GM12864 (cell line): ENCODE measurements at places on chromosomes 7 and 10.

- DNase-seq = no peak
Measured at GRCh38 chr10:128614016-128614605, 487.9 kb upstream of the MKI67 start.

DNA sequence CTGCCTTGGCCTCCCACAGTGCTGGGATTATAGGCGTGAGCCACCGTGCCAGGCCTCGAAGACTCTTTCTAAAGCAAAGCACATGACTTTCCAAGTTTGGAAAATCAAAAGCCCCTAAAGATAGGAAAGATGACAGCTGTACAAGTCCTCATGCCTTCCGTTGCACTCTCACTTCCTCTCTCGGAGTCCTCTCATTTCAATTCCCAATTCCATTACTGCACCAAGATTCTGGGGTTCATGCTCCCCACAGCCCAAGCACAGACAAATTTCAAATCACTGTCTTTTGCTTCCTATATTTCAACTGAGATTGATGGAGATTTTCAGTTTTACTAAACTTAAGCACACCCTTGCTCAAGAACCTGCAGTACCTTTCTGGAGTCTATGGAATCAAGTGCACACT, 10.9 kb upstream of the PLAU start:
- DNase-seq = no peak

GRCh38 chr10:1860351-1860750, 123.0 kb upstream of the ADARB2 start:
- no peak for DNase-seq

DNA sequence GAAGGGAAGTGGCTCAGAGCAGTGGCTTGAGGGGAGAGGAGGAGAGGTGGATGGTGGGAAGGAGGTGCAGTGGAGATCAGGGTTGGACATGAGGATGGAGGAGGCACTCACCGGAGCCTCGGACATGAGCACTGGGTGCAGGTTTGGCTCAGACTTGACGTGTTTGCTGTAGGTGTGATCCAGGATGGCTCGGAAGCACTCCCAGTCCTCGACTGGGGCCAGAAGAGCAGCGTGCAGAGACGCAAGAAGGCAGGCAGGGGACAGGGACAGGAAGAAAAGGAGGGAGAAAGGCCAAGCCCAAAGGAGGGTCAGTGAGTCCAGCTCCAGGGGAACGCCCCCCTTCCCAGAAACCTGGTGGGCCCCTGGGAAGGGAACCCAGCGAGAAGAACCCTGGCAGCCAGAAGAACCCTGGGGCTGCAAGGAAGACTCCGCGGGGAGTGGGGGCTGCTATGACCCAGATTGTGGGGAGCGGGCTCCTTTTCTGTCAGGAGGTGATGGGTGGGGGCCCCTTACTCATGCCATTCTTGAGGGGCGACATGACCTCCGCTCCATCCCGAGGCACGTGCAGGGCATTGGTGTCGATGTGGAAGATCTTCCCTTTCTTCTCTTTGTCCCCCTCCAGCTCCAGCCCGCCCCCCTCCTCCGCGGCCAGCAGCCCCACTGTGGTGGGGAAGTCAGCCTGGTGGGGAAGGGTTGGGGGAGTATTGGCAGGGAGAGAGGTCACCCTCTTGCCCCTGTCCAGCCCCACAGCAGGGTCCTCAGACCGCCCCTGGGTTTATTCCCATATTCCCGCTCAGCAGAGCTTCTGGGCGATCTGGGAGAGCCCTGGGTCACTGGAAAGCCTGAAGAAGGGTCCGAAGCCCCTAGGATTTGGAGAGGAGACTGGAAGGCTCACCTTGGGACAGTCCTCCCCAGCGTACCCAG, 1.1 kb downstream of the ACTL6B start:
- DNase-seq = no peak

DNA sequence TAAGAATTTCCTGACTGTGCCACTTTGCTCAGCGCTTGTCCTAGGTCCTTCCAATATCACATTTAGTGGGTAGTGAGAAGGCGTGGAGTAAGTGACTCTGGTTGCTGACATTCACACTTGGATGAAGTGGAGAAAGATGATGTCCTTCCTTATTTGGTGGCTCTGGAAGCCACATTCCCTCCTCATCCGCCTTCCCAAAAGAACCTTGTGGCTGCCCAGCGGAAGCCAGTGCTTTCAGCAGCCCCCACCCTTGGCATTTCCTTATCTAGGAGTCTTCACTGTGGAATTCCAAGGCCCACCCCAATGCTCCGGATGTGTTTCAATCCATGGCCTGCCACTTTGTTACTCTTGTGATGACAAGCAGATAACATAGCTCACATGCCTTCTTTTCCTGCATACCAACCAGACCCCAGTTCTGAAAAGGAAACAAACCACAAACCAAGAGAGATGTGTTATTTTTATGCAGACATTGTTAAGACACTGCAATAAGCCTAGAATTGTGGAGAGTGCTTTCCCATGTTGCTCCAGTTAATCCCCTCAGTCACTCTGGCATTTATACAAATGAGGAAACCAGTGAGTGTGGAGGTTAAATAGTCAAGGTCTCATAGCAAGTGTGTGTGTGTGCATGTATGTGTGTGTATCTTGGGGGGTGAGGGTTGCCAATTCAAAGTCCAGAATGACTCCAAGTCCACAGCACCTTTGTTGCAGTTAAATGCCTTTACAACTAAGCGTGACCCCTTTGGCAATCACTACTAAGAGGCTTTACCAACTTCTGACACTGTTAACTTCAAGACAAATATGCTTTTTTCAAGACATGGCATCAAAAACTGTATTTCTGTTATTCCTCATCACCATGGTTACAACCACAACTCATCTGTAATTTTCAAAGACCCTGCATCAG, 10.3 kb upstream of the ANKRD1 start:
- DNase-seq = no peak

- no peak for DNase-seq
Measured at GRCh38 chr10:120688928-120689327, 162.2 kb upstream of the WDR11 start.

DNA sequence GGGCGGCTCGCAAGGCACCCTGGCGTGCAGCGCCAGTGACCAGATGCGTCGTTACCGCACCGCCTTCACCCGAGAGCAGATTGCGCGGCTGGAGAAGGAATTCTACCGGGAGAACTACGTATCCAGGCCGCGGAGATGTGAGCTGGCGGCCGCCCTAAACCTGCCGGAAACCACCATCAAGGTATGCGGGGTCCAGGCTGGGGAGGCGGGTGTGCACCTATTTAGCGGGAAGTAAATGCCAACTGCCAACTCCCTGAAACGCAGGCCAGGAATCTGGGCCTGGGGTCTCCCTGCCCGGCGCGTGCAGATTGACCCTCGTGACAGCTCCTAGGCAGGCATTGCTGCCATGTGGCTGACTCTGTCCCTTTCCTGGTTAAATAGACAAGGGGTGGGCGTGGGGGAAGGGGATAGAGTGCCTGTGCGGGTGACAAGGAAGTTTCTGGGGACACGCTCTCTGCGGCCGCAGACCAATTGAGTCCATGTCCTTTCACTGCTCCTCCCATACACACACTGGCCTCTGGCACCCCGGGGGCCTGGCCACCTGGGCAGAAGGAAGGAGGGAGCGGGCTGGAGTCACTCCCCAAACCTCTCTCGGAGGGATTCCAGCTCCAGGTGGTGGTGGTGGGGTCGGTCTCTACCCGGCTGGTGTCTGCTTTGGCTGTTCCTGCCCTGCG, 2.7 kb downstream of the EVX1 start:
- no peak for DNase-seq

DNA sequence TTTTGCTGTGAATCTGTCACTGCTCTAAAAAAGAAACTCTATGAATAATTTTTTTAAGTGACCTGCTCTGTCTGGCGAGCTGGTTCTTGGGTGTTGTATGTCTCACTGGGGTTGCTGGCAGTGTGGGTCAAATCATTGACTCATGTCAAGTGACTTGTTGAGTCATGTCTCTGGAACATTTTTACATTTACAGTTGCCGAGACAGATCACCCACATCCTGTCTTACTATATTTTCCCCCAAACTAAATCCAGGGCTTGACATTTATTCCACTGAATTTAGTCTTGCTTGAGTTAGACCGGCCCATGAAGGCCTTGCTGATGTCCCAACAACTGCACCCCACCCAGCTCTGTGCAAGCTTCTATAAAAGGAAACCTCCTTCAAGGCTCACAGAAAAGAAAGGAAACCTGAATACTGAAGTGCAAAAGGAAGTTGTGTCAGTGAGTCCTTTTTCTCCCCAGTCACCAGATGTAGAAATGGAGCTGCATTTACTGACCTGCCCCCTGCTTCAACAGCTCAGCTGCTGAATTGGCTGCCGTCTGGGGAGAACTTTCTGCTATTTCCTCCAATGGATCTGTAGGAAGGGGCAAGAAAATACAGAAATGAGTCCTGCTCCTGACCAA, 290.3 kb downstream of the TNS3 start:
- DNase-seq = peak; percentile 59

DNA sequence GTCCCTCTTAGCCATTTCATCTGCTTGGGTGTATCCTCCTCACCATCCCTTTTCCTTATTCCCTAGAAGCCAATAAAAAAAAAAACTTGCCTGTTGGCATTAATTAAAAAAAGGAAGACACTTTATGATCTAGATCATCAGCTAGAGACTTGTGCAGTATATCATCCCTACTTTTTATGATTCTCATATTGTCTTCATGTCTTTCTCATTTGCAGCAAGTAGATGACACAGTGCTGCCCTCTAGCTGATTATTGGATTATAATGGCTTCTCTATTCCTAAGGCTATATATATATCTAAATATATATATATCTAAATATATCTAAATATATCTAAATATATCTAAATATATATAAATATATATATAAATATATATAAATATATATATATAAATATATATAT, 272.4 kb upstream of the LRGUK start:
- DNase-seq = no peak

DNA sequence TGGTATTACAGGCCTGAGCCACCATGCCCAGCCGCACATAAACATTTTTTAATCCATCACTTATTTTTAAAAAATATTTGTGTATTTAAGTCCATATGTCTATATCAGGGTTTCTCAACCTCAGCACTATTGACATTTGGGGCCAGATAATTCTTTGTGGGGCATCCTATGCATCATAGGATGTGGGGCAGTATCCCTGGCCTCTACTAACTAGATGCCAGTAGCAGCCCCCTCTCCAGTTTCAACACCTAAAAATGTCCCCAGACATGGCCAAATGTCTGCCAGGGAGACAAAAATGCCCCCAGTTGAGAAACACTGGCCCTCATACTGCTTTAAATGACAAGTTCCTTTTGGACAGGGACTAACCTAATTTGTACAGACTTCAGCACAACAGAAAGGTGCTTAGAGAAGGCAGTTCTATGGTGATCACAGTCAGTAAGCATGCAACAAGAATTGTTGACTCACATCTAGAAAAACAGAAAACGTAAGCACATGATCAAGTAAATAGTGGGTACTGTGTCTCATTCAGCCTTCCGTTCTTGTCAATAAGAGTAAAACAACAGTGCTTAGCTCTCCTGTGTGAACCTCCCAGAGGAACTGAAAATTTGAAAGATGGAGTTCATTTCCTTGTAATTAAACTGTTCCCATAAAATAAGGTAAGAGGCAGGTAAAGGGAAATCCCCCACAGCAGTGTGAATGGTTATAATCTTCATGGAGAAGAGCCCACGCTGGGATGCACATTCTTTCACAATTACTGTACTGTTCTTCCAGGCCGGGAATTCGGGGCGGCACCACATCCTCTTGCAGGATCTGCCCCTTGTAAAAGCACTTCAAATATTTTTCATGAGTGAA, 17.3 kb upstream of the ADRB1 start:
- DNase-seq = peak; percentile 42

- no peak for DNase-seq
Measured at GRCh38 chr10:122954731-122955050, 664 bp upstream of the C10orf88 start.

DNA sequence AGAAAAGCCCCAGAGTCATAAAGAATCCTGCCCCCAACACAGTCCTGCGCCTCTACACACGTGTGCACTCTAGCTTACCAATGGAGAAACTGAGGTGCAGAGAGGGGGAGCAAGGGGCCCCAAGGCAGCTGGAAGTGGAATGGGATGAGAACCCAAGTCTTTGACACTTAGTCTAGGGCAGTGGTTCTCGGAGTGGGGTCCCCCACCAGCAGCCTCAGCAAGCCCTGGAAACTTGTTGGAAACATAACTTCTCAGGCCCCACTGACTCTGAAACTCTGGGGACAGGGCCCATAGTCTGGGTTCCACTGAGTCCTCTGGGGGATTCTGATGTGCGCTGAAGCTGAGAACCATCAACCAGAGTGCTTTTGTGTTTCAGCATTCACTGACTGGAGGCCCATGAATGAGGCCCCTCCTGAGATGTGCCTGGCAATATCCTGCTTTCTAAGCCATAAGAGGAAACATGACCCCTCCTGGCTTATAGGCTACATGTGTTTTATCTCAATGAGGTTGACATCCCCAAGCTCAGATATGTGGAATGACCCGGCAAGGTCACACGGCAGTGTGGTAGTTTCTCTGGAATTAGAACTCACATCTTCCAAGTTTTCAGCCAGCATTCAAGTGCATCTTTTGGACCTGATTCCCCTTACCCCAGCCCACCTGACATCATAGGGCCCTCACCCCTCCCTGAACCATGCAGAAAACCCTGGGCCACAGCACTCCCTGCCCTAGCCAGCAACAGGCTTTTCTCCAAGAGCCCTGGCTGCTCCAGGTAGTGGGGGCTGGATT, 147.3 kb upstream of the PCBD1 start:
- DNase-seq = no peak

DNA sequence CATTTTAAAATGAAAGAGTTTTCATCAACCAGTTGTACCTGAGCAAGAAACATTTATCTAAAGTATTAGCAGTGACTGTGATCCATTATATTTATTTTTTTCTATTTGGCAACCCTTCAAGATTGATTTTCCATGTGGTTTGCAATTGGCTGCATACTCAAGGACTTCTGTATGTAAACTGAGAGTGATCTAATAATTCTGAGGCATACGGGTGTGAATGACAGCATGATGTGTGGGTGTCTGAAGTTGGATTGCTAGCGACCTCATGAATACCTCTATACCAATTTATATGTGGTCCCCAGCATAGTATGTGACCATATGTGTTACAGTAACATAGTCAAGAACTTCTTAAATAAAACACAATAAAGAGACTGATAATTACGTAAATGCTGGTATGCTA, 8.2 kb upstream of the MPP7 start:
- DNase-seq = no peak

DNA sequence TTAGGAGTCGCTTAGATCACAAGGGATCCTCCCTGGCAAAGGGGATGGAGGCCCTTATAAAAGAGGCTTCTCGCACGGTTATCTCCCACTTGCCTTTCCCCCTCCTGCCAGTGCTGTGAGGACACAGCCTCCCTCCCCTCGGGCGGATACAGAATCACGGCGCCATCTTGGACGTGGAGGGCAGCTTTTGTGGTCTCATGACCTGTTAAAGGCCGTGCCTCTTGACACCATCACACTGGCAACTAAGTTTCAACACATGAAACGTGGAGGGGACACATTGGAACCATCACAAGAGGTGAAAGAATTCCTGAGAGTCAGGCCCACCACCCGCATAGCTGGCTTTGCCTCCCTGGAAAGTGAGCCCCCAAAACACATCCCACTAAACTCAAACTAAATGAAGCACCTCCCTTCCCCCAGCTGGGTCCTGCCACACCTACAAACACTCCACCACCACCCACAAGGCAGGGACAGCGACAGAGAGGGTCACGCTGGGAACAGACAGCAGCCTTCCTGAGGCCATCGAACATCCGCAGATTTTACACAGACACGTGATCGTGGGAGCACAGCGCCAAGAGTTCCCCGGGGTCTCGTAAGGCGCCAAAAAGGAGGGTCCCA, 110.6 kb downstream of the TCERG1L start:
- no peak for DNase-seq
